ENCODE measurements at places on chromosomes 6 and 20.

- no peak for DNase-seq
These were observed 161.5 kb downstream of the MRPL14 start for GRCh38 chr6:43965628-43966373.

- no peak for DNase-seq
These were observed 73.6 kb upstream of the ADTRP start for GRCh38 chr6:11852061-11852651.

DNA sequence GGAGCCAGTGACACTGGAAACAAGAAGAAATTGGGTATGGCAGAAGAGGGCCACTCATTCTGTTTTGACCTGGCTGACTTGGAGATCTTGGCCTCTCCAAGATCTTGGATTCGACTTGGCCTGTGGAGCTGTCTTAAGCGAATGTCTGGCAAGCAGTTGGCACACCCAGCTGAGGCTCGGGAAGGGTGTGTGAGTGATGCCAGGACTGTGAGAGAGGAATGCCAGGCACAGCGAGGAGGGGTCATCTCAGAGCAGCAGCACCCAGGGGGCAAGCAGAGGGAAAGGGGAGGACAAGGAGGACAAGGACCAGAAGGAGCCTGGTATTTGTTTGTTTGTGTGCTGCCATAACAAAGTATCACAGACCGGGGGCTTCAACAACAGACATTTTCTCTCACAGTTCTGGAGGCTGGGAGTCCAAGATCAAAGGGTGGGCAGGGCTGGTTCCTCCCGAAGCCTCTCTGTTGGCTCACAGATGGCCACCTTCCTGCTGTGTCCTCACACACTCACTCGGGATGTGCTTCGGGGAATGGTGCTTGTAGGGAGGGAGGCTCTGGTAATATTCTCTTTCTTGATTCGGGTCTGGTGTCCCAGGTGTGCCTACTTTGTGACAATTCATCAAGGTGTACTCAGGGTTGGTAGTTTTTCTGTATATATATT lies 33.0 kb downstream of the RPP40 start:
- DNase-seq: no peak

DNA sequence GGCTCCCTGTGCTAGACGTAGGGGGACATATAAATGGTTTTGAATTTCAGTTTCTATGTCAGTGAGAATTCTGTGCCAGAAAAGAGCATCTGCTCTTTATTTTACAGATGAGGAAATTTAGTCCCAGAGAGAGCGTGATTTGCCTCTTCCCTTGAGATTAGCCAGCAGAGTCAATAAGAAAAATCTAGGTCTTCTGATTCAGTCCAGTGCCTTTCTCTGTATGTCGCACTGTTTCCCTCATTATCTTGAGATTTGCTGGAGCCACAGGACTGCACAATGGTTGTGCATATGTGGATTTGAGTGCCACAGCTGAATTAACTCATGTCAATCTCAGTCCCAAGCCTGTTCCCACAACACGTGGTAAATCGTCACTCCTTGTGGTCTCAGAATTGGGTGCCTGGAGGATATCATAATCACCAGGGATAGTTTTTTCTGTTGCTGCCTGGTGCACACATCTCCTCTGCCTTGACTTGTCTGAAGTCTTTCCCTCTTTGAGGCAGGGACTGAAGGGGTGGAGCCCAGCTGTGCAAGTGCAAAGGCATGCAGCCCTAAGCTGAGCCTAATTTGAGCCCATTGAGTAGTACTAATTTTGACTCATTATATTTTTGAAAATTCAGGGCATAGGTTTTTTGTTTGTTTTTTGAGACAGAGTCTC lies 276.7 kb downstream of the SOX4 start:
- no peak for DNase-seq

DNA sequence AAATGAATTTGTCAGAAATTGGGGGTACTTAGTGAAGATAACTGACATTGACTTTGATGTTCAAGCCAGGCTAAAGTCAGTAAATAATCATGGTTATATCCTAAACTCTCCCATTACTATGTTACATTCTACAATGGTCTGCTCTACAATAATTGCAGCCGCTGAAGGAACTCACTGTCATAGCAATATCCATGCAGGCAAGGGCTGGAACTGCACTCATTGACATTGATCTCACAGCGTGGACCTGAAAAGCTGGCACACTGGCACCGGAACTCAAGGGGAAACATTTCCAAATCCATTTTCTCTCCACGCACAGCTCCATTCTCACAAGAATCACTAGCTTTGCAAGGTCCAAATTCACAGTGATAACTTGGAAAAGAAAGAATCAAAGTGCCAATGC lies 702.7 kb downstream of the EYS start:
- DNase-seq: no peak

DNA sequence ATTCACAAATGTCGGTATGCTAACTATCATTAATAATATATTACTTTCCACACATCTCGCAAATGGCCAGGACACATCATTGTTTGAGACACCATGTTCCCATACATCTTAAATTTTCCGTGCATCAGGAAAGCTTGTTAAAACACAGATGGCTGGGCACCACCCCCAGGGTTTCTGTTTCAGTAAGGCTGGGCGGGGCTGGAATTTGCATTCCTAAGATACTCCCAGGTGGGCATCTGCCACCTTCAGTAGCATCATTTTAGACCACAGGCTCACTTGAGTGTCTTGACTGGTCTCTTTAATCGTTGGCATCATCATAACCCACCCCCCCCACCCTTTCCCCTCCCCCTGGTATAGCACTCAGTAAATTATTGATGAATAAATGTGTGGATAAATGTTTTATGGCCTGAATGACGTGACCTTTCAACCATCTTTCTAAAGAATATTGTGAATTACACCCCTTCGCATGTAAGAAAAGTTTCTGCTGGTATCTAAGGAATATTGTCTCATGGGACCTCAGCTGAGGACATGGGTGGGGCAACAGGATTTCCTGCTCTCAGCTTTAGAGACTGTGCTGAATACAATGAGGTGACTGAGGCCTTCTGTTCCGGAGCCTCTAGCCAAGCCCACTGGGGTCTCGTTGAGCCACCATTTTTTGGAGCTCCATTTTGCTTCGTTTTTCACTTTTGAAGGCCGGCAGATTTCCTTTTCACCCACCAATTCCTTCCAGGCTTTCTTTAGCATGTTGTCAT lies 124.1 kb upstream of the NEDD9 start:
- DNase-seq: no peak

All from tibial artery (tissue), 4 donors.